ENCODE measurements at places on chromosomes 2 and 18.

DNA sequence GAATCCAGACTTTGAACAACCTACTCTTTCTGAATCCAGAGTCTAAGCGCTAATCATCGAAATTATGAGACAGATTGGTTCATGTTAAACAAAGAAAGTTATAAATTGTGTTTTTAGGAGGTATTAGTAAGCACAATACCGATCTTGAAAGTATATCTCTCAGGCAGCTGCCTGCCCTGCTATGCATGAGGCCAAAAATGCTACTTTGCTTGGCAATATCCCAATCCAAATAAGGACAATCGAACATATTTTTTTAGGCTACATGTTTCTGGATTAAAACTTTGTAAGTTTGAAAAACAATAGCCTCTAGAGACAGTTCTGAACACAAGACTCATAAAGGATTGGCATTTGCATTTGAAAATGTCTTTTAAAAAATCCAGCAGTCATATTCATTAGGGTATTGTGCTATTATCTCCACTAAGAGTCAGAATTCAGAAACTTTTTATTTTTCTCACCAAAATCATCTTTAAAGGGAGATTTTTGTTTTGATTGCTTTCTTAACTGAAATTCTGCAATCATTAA is 167.1 kb downstream of the PDE1A start:
- no peak for DNase-seq

DNA sequence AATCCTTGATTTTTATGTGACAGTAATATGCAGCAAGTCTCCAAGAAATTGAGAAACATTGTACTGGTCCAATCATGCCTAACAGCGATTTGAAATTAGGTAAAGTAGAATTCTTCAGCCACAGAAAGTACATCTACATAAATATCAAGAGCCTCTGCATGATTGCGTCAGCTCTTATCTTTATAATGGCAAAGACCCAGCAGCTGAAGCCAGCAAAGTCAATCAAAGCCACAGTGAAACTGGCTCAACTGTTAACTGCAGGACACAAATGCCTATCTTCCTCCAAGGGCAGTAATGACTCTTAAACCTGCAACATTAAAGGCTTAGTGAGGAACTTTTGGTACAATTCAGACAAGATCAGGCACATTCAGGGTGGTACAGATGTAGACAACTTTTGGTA is 102.5 kb downstream of the BARD1 start:
- DNase-seq = no peak

- no peak for DNase-seq
Observed at GRCh38 chr2:205474741-205475415, 207.4 kb upstream of the NRP2 start.

- no peak for DNase-seq
Observed at GRCh38 chr2:69243652-69244051, 143.4 kb downstream of the GFPT1 start.

DNA sequence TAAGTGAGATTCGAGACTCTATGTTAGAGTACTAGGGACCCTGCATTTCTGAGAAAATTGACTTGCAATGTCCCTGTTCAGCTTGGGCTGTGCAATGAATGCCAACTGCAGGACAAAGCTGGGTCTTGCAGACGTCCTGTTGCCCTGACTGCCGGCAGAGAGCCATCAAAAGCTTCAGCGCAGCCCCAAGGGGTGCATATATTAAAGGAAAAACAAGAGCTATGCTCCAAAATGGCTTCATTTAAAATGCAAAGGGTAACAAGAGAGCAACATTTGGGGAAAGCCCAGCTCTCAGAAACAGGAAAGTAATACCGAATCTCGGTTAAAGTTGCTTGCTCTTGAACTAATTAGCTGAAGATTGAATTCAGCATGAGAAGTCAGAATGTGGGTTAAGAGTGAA is 110.9 kb upstream of the PNPT1 start:
- DNase-seq = no peak

DNA sequence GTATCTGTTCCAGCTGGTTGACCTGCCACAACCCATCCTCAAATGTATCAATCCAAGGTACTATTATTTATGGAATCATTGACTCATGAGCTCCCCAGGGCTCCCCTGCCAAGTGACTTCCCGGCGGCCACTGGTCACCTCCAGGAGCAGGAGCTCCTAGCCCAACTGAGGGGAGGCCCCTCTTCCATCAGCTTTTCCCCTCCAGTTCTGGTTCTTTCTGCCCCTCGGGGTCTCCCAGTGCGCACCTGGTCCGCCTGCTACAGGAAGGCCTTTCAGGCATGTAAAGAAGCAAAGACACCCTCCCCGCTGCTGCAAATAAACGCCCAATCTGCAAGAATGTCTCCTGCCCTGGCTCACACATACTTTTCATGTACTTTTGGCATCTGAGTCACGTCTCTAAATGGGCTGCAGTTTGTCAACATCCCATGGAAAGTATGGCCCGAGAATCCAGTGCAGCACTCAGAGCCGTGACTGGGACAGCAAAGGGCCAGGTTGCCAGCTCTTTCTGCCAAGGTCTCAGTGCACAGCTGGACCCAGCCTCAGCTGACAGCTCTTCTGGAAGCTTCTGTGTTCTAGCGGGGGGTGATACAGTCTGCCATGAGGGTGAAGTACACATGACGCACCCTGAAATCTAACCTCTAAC is 41.4 kb downstream of the KLHL29 start:
- DNase-seq = no peak

All from T-helper 9 cell (primary cell).